Skin of body (tissue), 3 donors: ENCODE measurements at places on chromosomes 1 and 21. TPM values are rescaled to one million over a fixed set of nuclear protein-coding genes. Genes with fewer than 3 reads are reported as not detected.

DNA sequence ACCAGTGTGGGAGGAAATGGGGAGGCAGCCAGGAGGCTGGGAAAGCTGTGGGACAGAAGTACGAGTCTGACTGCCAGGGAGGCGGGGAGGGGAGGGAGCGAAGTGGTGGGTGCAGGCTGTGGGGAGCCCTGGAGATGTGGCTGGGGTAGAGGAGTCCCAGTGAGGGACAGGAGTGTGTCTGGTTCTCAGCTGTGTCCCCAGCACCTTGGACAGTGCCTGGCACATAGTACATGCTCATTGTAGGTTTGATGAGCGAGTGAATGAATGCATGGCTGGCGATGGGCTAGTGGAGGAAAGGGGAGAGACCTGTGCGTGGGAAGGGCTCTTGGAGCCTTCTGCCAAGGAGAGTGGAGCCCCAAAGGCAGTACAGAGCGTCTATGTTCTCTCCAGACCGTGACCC, 104.1 kb downstream of the SIK1 start:
- no peak for DNase-seq

DNA sequence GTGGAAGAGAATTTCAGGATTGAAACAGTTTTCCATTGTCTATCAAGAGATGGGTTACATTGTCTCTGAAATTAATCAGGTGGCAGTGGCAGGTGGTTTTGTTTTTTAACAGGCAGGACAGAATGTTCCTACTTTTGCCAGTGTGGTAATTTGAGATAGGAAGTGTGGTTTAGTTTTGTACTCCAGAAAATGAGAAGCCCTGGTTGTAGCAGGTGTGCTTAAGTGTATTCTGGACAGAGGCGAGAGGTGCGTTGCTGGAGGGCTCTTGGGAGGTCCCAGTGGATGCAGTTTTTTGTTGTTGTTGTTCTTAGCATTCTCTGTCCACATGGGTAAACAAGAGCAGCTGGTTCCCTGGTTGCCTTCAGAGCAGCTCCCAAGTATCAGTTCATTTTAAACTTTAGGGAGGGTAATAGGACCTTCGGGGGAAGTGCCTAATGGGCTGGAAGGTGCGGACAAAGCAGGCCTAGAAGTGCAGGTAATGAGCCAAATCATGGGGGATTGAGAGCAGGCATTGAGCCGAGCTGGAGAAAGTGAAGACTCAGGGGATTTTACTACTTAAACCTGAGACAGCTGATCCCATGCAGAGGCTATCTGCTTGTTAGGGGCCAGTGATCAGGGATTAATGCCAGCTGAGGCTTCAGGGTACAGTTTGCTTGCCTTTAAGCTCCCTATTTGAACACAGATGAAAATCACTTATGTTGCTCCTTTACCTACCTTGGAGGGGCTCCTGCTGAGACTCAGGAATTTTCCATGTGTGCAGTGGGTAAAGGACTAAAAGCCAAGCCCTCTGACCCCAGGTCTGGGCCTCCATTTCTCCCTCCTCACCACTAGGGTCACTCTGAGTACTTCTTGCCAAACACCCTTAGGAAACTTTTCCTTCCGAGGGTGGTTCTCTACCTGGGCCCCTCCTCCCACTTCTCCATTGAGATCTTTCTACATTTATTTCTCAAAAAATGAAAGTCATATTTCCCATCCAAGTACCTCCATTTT, 6.1 kb downstream of the PFKFB2 start:
- no peak for DNase-seq

GRCh38 chr1:170145770-170146676, at the start of gene NTMT2:
Gene NTMT2 (plus strand): TSS chr1:170145959. CDS start chr1:170146108, 149 bp downstream.
- DNase-seq: no peak

GRCh38 chr1:160437432-160438316, 37.3 kb downstream of the VANGL2 start:
- no peak for DNase-seq

GRCh38 chr1:115647919-115648650, 6.3 kb downstream of the VANGL1 start:
- no peak for DNase-seq

Gene CLCA4
- total RNA-seq: 1.8 TPM
